Effector CD4-positive, alpha-beta T cell (primary cell): ENCODE measurements at places on chromosomes 13 and 19.

DNA sequence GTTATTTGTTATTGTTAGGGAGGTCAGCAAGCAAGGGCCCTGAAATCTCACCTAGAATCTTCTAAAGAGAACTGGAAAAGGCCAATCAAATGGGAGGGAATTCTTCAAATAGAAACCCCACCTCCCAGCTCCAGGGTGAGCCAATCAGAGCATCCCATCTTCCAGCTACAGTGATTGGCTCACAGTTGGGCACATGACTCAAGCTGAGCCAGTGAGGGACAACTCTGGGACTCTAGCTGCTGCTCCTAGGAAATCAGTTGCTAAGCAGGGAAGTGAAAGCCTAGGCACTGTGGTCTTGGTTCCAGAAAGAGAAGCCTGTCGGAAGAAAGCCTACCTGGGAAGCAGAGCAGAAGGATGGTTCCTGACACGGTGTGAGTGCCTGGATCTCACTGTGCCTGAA, 13.4 kb downstream of the TM6SF2 start:
- no peak for DNase-seq

DNA sequence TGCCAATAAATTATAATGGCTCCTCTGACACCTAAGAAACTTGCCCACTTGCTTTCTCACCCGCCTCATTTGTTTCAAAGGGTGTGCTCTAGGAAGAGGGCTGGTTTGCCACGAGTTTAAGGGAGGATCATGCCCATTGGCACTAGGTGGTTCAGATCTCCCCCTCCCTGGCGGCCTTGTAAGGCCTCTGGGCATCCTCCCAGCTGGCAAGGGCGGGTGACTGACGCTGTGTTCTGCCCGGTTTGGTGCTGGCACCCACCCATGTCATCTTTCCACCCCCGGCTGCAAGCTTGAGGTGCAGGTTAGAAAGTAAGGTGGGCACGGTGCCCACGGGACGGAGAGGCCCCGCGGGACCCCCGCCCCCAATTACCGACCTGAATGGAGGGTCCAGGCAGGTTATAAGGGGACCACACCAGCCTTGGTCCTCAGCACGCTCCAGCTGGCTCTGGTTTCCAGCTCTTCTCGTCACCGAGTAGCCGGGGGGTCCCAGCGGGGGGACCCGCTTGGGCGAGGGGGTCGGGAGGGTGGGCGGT, 90.4 kb downstream of the PTPRS start:
- no peak for DNase-seq

- DNase-seq: no peak
Observed at GRCh38 chr19:38036707-38037611, 130.0 kb downstream of the SIPA1L3 start.

DNA sequence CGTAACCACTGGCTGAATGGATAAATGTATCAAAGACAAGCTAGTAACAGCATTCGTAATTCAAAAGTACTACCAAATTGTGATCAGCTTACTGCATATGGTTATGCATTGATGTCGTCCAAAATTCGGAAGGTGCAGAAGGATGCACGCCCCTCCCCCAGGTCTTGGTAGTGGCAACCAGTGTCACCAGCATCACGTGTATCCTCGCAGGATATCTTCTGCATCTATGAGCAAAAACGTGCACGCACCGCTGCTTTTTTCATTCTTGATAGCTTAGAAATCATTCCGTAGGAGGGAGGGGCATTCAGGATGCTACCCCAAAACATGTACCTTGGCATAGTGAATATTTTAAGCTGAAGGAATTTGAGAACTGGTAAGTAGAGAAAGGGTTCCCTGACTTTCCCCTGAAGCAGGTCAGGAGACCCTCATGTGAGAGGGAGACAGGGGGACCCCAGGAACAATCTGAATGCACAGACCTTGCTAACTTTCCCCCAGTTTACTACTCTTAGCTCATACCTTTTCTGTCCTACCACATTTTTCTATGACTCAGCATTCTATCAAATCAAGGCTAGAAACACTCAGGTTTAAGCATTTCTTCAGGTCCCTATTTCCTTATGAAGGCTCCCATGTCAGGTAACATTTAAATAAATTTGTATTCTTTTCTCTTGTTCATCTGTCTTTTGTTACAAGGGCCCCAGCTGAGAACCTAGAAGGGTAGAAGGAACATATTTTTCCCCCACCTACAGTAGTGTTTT, 61.2 kb upstream of the TM9SF2 start:
- DNase-seq: no peak
